ENCODE measurements at places on chromosomes 11 and 22.
A peak's percentile ranks its signal among the peaks of the same experiment; 100 is the strongest.

DNA sequence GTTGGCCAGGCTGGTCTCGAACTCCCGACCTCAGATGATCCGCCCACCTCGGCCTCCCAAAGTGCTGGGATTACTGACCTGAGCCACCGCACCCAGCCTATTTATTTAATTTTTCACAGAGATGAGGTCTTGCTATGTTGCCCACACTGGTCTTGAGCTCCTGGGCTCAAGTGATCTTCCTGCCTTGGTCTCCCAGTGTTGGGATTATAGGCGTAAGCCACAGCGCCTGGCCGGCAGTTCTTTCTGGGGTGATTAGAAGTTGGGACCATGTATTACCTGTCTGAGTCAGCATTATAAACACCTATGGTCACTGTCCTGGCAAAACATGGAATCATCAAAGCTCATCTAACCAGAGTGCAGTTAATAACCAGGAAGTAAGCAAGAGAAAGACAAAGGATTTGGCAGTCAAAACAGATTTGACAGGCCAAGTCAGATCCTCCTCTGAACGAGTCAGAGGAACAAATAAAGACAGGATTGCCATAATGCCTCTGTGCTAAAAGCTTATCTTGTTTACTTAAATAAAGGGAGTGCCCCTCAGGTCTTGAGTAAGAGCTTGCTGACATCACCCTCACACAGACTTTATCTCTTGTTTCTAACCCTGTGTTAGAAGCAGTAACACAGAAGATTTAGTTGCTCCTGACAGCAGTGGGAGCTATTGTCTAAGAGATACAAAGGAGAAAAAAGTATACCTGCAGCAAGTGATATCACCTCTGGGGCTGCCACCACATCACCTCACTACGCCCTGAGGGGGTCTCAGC lies 3.7 kb downstream of the SERPIND1 start:
- DNase-seq, result peak; percentile 98

GRCh38 chr11:132200353-132200936 lies 830.0 kb downstream of the NTM start:
- no peak for DNase-seq

DNA sequence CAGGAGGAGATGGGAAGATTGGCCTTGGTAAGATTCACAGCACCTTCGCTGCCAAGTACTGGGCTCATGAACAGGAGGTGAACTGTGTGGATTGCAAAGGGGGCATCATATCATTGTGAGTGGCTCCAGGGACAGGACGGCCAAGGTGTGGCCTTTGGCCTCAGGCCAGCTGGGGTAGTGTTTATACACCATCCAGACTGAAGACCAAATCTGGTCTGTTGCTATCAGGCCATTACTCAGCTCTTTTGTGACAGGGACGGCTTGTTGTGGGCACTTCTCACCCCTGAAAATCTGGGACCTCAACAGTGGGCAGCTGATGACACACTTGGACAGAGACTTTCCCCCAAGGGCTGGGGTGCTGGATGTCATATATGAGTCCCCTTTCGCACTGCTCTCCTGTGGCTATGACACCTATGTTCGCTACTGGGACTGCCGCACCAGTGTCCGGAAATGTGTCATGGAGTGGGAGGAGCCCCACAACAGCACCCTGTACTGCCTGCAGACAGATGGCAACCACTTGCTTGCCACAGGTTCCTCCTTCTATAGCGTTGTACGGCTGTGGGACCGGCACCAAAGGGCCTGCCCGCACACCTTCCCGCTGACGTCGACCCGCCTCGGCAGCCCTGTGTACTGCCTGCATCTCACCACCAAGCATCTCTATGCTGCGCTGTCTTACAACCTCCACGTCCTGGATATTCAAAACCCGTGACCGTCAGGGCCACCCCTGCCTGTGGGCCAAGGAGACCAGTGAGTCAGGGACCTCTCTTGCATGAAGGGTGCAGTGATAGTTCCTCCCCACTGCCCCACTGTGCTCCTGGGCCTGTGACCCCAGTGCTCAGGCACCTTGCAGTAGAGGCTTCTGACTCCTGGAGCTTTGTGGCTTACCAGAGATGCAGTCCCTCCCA lies 83.6 kb downstream of the BCR start:
- no peak for DNase-seq

DNA sequence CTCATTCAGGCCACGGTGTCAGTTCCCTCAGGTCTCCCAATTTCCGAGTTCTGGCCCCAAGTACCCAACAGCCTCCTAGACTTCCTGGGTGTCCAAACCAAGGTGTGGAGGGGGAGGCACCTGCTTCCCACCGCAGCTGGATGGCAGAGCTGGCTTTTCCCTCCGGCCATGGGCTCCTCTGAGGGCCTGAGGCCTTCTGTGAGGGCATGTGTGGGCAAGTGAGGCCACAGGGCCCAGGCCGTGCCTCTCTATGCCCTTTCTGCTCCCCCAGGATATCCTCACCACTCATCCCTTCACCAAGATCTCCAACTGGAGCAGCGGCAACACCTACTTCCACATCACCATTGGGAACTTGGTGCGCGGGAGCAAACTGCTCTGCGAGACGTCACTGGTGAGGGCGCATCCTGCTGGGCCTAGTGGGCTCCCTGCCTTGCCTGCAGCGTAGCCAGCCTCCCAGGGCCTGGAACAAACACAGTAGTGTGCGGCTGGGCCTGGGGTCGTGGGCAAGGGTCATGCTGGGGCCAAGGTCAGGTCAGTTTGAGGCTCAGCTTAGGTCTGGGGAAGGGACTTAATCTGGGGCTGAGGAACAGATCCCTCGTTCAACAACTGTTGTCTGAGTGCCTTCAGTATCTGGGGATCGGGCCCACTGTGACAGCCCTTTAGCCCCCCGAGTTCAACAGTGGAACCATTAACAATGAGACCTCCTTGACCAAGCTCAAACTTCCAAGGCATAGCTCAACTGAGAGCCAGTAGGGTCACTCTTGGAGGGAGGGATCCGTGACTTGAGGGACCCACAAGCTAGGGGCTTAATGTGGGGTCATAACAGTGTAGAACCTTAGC lies 85.8 kb downstream of the MYO7A start:
- DNase-seq, result no peak

GRCh38 chr11:85930879-85931366 lies 75.7 kb downstream of the CCDC83 start:
- no peak for DNase-seq

DNA sequence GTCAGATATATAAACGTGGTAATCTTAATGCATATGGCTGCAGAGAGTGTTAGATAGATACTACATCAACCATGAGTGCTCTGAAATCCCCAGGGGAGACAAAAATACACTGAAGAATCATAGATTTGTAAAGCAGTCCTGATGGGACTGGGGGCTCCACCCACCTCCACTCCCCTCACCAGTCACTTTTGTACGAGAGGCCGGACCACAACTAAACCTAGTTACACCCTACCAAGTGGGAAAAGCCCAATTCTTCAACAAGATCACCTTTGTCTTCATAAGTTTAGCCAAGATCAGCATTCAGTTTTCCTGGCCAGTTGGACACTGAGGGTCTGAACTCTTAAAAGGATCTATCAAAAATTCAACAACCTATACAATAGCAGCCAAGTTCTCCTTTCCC lies 1.5 kb downstream of the SF1 start:
- no peak for DNase-seq

DNA sequence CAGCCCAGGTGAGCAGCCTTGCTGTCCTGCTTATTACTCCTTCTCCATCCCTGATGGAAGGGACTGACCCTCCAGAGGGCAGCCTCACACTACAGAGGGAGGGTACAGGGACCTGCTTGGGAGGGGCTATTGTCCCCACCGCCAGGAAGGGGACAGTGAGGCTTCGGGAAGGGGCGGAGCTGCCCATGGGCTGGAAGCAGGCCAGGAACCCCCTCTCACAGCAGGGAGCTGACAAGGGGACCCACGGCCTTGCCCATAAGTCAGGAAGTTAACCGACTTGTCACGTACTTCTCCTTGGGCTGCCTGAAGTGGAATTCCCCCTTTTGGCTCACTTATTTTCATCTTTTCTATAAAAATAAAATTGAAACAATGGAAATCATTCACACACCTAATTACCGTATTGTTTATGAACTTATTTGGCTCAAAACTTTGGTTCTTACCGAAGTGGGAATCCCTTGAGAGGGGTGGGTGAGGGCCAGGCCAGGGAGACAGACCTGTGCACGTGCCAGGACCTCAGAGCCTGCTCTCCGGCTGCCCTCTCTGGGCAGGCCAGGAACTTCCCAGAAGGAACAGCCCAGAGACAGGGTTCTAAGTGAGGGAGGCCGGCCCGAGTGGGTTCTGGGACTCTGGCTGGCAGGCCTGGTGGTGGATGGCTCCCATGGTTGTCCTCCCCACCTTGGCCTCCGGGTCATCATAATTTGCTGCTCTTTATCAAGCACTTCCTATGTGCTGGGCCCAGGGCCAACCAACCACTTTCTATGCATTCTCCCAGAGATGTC lies 5.8 kb downstream of the MGAT3 start:
- DNase-seq, result no peak

GRCh38 chr11:44519989-44520737 lies 45.3 kb upstream of the CD82 start:
- DNase-seq, result no peak

DNA sequence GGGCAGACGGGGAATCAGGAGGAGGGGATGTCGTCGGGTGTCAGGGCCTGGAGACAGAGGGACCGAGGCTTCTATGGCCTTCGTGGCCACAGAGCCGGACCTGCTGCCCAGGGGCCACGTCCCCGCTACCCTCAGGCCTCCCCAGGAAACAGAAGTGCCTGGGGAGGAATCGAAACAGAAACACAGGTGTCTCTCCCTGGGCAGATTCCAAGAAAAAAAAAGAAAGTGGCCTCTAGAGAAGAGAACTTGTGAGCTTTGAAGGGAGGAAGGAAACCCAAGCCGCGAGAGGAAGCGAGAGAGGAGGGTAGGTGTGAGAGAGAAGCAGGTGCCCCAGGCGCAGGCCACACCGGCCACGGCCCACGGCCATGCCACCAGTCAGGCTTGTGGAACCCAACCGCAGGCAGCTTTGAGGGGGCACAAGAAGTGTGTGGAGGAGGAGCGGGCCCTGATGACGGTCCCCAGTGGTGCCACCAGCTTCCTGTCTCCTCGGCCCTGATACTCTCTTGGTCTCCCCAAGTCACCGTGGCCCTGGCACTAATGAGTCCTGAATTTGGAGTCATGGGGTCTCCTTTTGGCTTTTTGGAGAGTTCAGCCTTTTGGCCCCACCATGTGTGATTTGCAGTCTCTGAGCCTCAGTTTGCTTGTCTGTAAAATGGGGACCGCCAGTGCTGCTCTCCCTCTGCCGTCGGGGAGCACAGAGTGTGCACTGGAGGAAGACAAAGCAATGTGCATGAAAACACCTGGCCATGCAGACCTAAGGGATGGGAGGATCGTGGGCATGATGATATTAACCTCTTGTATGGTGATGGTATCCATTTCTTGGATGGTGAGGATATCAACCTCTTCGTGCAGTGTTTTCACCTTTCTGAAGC lies 25.2 kb downstream of the LIF start:
- no peak for DNase-seq

GRCh38 chr11:72329526-72329925 lies 85.5 kb upstream of the PHOX2A start:
- no peak for DNase-seq

GRCh38 chr11:132033051-132033450 lies 662.6 kb downstream of the NTM start:
- no peak for DNase-seq

GRCh38 chr11:86291466-86292262 lies 10.4 kb upstream of the HIKESHI start:
- peak; percentile 79 for DNase-seq

DNA sequence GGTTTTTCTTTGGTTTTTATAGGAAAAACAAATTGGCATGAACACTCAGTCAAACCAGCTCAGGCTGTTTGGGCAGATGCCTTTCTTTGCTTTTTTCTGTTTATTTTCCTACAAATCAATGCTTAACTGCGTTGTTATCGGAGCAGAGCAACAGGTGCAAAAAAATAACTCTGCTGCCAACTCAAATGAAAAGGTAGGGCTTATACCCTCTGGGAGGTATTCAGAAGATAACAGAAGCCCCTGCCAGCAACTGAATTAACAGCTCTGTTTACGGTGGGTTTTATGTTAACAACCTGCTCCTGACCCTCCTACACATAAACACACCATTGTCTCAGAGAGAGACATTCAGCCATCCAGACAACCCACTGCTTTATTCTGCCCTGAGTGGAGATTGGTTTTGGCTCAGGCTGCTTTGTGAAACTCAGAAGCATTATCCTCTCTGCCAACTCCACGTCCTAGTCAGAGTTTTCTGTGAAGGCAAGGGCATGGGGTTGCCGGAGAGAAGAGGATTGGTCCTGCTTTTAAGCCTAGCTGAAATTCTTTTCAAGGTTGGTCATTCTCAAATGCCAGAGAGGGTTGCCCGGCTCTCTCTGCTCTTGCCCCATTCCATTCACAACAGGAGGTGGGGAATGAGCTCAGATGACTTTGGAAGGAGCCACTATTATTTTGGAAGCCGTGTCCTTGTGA lies 11.4 kb downstream of the EHF start:
- no peak for DNase-seq

DNA sequence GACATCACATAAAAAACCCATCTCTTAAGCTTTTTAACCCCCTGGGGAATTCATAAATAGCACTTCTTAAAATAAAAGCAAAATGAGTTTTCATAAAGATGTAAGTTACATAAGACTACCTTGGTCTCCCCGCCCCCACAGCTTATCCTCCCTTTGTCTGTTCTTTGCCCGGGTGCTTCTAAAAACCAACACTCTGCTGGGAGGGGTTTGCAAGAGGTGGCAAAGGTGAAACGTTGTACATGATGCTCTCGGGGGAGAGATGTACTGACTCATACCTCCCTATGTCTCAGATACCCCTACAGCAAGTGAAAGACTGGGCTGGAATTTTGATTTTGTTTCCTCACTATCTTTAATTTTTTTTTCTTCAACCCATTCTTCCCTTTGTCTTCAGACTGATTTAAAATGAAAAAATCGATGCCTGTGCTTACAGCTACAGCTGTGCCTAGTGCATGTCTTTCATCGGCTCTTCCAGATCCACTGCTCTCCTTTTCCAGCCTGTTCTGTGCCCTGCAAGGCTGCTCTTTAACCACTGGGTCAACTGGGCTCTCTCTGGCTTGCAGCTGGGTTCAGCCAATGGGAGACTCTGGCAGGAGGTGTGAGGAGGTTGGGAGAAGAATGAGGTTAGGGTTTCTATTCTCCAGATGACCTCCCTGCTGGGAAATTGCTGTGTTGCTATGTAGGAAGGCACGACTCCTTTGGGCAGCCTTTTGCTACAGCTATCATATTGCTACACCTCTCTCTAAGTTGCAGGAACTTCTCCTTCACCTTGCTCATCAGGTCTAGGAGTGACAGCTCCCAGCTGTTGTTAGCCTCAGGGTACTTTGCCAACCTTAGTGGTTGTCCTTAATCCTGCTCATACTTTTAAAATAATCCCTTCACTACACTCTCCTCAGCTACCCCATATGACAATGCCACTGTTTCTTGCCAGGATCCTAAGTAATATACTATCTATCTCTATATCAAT lies 266.5 kb downstream of the TENM4 start:
- DNase-seq, result no peak

DNA sequence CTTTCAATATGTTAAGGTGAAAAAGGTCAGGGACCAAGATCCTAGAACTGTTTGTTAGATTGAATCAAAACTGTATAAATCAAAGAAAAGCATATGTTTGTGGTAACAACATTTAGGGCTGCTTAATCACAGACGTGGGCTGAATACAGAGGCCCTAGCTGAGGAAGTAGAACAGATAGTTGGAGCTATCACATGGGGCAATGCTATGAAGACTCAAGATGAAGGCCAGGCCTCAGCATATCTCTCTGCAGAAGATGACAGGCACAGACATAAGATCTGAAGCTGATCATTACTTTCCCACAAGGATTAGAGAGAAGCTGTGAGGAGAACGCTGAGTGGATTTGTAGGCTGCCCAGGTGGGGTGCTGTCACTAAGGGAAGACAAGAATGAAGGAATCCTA lies 158.6 kb upstream of the CARD18 start:
- DNase-seq, result no peak

- peak; percentile 75 for DNase-seq
These were observed 76.0 kb upstream of the GRK3 start for GRCh38 chr22:25488244-25489020.

Data from bronchial epithelial cell (primary cell).